Fibroblast of skin of right quadriceps (primary cell): ENCODE measurements at places on chromosomes 13 and 19.

- no peak for DNase-seq
These were observed 6.5 kb downstream of the HIF3A start for GRCh38 chr19:46303322-46303690.

DNA sequence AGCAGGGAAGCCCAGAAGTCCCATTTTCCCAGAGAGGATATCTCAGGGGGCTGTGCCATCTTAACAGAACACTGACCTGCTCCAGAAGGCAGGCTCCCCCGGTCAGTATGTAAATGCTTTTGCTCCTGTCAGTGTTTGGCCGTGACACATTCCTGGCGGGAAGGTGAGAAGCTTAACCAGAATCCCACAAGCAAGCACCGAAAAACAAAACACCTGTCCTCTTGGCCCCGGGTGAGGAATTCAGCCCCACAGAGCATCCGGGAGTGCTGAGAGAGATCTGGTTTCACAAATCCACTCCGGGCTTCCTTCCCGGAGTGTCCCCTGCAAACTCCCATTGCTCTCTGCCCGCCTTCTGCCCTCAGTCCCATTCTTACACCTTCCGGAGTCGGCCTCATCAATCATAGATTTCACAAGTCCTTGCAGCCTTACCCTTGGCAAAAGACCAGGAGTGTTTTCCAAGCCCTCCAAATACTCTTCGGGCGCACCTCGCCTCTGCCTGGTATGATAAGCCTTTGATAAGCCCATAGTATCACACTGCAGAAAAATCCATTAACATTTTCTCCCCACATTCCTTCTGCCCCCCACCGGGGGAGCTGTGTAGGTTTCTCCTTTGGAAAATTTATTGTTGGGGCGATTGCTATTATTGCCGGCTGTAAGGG, 12.2 kb downstream of the TPM4 start:
- no peak for DNase-seq

GRCh38 chr13:33845572-33846302, 27.8 kb downstream of the RFC3 start:
- DNase-seq: no peak

DNA sequence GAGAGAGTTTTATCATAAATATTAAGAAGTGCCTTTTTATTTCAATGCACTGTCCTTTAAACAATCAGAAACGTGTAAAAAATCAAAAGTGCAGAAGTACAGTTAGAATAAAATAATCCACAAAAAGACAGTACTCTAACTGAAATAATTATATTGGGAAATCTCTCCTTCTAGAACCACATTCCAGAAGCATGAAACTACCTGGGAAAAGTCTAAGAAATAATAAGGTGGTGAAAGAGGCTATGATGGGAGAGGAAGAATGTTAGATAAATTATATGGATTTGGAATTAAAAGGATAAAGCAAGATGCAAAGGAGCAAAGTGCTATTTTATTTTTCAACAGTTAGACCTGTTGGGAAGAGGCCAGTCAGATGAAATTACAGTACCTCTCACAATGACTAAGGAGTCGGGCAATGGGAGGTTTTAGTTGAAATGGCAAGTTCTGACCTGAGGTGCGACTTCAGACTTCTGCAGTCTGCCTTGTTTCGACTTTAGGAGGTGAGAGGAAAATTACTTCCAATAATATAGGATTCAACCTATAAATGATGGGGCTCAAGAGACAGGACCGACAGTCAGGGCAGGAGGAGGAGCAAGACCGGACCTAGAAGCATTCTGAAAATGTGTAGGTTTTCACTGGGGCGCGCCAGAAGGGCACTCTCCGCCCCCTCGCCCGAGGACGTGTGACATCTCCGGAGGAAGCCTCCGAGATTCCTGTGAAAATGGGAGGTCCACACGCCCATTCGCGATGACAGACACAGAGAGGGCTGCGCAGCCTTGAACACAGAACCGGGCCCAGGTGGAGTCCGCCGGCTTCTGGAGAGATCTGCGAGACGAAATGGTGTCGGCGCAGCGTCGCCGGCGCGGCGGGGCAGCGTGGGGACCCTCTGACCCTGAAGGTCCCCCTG, 717 bp downstream of the SPRYD7 start:
- DNase-seq: peak; percentile 59

GRCh38 chr19:42555801-42556200, 27.5 kb upstream of the CEACAM1 start:
- no peak for DNase-seq

DNA sequence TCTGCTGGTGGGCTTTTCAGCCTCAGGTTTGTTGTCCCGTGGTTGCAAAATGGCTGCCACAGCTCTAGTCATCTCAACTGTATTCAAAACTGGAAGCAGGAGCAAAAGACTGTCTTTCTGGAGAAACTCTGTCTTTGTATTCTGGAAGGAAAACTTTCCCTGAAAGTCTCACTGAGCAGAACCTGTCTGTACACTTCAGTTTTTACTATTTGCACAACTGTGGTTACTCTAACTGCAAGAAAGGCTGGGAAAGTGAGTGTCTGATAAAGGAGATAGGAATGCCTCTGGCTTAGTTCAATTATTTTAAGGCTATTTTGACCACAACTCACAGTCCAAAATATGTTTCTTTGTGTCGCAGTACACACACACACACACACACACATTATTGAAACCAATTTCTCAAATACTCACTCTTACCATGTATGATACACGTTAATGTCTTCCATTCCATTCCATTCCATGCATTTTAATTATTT, 49.7 kb upstream of the EHD2 start:
- DNase-seq: peak; percentile 97

DNA sequence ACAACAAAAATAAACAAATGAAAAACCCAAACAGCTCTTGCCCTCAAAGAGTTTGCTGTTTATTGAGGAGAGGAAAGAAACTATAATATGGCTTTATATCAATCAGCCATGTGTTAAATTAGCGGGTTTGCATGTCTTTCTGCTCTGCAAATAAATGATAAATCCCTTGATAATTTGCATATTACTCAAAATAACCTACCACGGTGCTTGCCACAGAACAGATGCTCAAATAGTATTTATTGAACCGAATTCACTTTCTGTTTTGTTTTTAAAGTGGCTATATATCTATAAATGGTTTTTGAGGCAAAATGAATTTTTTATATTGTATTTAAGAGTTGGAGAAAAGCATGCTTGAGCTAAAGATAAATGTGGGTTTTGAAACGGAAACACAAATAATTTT, 428.1 kb downstream of the ITGBL1 start:
- no peak for DNase-seq

DNA sequence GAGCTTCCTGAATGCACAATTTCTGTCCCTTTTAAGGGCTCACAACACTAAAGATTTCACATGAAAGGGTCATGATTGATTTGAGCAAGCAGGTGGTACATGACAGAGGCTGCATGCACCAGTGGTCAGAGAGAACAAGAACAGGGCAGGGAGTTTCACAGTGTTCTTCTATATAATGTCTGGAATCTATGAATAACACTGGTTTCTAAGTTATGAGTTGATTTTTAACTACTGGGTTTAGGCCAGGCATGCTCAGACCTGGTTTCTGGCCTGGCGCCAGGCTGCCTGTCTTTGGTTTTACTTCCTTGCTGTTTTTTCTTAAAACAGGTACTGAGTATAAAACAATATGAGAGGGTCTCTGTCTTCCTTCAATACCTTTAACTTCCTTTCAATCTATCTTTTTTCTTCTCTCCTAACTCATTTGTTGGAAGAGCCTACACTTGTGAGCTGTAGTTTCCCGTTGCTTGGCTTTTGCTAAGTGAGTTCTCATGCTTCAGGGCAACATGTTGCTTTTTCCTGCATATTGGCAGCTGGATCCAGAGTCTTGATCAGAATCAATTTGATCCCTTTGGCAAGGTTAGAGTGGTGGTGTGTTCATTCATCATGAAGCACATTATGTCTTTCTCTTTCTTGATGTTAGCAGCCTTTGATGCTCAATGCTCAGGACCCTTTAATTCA, 38.5 kb upstream of the FGF14 start:
- no peak for DNase-seq

DNA sequence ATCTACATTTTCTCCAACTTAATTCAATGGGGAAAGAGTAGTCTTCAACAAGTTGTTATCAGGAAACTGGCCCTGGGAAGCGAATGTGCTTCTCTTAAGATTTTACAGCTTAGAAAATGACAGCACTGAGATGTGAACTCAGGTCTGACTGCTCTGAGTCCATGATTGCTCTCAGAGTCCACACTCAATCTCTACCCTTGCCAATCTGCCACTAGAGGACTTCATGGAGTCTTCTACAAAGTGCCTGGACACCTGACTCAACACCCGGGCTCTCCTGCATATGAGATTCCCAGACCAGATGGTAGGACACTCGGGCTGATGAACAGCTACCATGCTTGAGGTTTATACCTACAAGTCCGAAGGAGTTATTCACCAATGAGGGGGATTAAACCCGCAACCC, 74.8 kb downstream of the ABCC4 start:
- no peak for DNase-seq

DNA sequence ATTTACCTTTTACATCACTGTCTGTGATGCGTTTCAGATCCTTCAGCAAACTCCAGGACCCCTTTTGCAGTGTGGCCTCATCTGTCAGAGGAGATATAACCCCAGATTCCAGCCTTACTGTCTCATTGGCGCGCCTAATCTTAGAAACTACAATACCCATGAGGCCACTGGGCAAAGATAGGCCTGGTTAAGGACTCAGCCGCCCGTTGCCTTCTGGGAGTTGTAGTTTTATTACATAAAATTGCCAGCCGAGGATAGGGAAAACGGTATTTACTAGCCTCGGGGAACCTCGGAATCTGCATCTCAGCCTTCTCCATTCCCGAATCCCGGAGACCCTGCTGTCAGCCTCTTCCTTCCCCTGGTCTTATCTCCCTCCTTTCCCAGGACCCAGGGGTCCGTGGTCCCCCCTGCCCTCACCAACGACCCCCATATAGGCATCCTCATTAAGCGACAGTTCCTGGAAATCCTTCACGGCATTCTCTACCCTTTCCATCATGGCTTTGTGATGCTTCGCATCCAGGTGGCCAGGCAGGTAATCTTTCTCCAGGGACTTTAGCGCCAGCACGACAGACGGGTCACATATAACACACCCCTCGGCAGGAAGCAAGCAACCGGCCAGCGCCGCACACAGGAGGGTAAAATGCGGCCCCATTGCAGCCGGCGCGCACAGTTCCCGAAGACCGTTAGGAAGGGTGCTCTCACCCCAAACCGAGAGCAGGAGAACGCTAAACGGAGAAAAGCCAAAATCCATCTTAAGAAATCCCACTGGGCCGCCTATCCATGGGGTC, 1.3 kb downstream of the IZUMO1 start:
- peak; percentile 53 for DNase-seq

DNA sequence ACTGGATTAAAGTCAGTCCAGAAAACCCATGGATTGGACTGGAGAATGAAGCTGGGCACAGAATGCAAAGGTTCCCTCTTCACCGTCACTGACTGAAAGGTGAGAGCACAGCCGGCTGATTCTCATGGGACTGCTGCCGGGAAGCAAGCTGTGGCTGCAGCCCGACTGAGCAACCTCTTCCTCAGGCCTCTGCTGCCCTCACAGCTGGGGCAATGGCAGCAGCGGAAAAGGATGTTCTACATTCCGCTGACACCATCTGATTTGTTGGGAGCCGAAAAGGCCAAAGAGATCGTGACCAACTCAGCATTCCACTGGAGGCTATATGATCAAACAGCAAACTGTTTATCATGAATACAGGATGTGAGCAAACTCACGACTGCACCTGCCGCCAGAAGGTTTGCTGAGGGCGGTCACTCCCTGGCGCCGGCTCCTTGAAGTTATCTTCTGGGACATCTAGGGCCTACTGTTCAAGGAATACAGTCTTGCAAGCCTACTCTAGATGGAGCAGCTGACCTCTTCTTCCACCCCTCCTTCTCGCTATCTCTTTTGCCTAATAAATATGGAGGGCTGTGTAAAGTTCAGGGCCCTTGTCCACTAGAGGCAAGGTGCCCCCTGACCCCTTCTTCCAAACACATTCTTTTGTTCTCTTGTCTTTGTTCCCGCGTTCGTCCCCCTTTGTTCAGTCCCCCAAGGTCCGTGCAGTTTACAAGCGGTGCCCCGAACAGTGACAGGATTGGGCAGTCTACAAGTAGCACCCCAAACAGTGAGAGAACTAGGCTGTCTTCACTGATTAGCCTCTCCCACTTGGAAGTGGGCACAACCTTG, 19.6 kb upstream of the SIGLEC6 start:
- no peak for DNase-seq

DNA sequence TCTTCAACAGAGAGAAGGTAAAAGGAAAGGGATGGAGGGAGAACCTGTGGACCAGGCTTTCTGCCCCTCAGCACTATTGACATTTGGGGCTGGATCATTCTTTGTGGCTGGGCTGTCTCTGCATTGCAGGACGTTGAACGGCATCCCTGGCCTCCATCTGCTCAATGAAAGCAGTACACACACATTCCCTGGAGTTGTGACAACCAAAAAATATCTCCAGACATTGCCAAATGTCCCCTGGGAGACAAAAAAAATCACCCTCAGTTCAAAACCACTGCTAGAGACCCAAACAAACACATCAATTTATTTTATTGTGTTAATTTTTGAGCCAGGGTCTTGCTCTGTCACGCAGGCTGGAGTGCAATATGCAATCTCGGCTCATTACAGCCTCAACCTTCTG, 43.3 kb downstream of the INSR start:
- DNase-seq: no peak

GRCh38 chr19:50377517-50377916, 1.3 kb downstream of the NR1H2 start:
- no peak for DNase-seq

DNA sequence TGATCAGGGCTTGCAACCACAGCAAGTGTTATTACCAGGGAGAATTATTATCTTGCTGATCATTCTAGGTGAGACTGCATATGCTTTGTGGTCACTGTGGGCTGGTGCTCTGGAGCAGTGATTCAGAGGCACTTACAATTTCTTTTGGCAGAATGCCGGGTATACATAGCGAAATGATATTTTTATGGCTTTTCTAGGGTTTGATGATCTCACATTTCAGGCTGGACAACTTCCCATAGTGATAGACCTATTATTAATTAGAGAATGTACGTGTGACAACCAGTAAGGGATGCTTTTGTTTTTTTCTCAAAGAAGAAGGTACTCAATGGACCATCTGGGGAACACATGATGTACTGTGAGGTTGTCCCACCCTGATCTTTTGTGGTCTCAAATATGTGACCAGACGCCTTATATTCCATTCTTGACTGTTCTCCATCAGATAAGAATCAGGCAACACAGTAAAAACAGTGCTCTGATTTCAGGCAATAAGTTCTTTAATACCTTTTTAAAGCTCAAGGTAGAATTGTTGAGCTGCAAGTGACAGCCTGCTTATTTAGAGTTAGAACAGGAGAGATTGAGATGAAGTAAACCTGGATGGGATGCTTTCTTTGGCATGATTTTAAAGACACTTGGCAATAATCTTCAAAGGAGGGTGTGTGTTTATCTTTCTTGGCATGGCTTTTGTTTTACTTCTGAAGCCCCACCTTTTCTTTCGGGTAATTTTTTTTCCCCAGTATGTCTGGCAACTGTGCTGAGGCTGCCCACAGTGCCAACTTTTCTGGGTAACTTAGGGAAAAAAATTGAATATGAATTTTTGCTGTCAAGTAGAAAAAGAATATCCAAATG, 27.4 kb upstream of the SCEL start:
- DNase-seq: peak; percentile 93

DNA sequence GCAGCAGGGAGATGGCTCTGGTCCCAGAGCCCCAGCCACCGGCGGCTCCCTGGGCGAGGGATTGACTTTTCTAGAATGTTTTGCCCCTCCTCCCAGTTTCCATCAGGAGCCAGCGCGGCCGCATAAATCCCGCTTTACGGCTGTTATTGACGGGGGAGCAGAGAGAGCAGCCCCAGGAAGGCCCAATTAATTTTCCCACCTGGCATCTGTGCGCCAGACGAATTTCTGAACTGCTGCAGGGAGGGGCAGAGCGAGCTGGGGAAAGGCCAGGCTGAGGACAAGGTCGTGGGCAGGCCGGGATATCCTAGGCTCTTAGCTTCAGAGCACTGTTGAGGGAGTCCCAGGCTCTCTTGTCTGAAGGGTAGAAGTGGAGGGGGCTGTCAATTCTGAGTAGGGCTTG, 24.7 kb downstream of the ZNRF4 start:
- no peak for DNase-seq
